ENCODE measurements at places on chromosomes 12 and 14.
A peak's percentile ranks its signal among the peaks of the same experiment; 100 is the strongest.

- DNase-seq, result no peak
Measured at GRCh38 chr12:52294803-52295202, 3.5 kb upstream of the KRT81 start.

- DNase-seq, result no peak
Measured at GRCh38 chr14:42778984-42779383, 1172.3 kb downstream of the LRFN5 start.

DNA sequence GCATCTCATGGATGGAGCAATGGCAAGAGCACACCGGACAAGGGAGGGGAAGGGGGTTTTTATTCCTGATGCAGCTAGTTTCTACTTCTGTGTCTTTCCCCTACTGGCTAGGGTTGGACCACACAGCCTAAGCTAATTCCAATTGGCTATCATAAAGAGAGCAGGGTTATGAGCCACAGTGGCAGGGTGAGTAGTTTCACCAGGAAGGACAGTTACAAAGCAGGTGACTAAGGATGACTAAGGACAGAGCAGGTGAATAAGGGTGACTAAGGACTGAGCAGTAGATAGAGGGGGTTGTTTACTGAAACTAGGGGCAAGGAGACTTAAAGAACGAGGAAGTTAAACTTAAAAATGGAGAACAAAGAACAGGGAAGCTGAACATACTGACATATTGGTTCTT is 321.4 kb upstream of the SEL1L start:
- no peak for DNase-seq

DNA sequence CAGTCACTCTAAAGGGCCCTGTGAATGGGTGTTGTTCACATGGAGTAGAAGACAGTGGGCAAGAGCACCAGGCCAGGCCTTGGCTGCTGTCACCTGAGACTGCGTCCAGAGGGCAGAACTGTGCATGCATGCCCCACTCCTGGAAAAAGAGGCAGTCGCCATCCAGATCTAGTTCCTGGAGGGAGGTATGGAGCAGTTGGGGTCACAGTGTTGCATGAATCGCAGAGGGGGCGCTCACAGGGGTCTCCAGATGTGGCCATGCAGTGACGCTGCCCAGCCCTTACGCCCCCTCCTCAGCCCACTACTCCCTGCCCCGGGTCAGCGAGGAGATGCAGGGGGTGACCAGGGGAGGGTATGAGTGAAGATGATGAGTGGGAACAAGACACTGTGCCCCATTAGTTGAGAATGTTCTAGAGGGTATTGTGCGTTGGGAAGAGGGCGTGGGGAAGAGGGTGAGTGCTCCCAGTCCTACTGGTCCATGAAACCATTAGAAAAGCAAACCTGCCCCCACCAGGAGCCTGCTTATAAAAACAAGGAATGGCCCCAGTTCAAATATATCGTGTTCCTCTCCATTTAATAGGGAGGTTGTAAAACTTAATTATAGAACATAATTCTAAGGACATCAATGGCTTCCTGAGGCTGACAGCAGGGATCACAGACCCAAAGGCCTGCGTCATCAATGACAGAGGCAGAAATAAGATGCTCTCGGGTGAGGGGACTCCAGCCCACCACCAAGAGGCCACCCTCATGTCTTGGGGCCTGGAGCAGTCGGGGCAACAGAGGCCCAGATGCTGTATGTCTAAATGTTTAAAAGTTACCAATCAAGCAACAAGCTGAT is 32.2 kb upstream of the BCL7A start:
- DNase-seq, result no peak

GRCh38 chr14:64788706-64789105 is 84.5 kb downstream of the PLEKHG3 start:
- peak; percentile 82 for DNase-seq

- DNase-seq, result no peak
Measured at GRCh38 chr12:94140556-94140955, 7.8 kb upstream of the PLXNC1 start.

- no peak for DNase-seq
Measured at GRCh38 chr12:95265765-95266164, 48.2 kb downstream of the VEZT start.

GRCh38 chr14:34981743-34982420 is 910 bp upstream of the SRP54 start:
- DNase-seq, result peak; percentile 46

DNA sequence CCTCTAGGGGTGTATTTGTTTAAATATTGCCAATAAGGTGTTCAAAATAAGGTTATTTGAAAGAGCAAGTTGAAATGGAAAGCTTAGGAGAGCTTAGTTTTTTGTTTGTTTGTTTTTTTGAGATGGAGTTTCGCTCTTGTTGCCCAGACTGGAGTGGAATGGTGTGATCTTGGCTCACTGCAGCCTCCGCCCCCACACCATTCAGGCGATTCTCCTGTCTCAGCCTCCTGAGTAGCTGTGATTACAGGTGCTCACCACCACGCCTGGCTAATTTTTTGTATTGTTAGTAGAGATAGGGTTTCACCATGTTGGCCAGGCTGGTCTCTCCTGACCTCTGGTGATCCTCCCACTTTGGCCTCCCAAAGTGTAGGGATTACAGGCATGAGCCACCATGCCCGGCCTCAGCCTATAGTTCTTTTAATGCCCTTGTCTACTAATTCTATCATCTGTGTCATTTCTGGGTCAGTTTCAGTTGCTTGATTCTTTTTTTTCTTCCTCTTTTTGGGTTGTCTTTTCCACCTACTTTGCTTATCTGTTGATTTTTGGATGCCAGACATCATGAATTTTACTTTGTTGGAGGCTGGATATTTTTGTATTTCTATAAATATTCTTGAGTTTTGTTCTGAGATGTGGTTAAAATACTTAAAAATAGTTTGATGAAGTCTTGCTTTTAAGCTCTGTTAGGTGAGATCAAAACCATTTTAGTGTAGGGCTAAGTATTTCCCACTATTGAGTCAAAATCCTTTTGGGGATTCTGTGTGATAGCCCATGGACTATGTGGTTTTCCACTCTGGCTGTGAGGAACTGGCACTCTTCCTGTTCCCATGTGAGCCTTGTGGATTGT is 18.7 kb downstream of the RCOR1 start:
- no peak for DNase-seq

- no peak for DNase-seq
Measured at GRCh38 chr14:77885367-77885766, 85.5 kb downstream of the ADCK1 start.

DNA sequence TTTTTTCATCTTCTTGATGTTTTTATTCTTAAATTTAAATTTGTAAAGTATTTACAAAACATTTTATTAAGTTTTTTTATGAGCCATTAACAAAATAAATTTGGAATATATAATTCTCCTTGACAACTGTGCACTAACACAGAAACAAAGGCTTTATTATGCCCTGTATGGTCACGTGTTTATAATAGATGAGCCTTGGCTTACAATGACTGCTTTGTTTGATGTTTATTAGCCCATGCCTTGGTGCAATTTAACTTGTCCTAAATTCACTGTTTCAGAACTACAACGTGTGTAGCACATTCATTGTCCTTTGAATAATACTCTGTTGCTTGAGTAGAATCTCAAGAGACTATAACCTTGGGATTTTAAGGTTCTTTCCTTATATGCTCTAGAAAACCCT is 59.8 kb downstream of the CNTN1 start:
- no peak for DNase-seq

GRCh38 chr12:124532331-124532750 is 35.1 kb downstream of the NCOR2 start:
- DNase-seq, result no peak

DNA sequence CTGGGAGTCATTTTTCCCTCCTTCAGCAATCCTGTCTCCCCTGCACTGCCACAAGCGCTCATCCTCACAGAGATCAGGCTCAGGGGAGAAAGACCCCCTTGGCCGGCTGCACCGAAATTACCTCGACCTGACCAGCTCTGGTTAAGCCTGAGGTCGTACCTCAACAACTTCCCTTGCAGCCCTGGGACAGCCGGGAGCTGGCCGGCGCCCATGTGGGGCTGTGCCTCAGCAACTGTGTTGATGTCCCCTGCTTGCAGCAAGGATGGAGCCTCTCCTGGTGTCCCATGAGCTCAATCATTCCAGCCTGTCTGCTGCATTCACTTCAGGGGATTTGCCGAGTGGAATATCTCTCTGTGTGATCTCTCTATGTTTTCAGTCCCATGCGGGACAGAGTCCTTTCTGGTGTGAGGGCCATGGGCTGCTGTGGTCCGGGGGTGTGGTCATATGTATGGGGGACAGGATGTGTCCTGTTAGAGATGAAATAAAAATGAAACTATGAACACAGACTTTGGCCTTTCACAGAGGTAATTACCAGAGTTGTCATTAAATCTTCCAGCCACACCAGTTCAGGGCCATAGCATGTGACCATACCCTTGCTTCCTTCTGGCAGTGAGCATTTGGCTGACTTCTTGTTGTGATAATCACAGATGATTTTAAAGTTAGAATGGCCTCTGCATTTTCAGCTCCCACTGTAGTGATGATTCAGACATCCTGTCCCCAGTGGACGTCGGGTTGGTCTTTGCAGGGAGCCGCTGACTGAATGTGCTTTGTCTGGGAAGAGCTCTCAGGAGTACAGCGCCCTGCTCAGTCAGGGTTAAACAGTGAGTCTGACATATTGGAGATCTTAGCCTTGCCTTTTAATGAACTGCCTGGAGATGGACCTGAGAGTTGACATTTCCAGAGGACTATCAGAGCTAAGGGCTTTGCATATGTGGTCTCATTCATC is 405.9 kb downstream of the AACS start:
- DNase-seq, result no peak

DNA sequence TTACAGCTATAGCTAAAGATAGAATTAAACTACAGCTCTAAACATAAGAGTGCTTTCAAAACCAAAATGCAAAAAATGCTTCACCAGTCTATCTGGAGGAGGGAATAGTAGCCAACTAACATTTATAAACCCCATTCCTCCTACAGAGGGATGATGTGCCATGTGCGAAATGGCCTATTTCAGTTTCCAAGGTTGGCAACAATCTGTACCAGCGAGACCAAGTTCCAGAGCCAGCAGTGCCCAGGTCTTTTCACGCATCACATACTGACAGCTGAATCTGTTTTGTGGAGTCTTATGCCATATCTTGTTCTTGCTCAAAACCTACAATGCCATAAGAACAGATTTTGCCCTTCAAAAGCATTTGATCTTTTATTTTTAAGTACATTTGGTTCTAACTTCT is 24.5 kb downstream of the NELL2 start:
- no peak for DNase-seq

GRCh38 chr14:87940382-87940781 is 52.6 kb downstream of the GALC start:
- no peak for DNase-seq

- no peak for DNase-seq
Measured at GRCh38 chr14:58398495-58398894, 2.8 kb downstream of the TOMM20L start.

GRCh38 chr14:67263499-67264149 is 22.4 kb downstream of the PALS1 start:
- DNase-seq, result no peak

GRCh38 chr14:73143003-73143402 is 6.7 kb downstream of the PSEN1 start:
- DNase-seq, result no peak

DNA sequence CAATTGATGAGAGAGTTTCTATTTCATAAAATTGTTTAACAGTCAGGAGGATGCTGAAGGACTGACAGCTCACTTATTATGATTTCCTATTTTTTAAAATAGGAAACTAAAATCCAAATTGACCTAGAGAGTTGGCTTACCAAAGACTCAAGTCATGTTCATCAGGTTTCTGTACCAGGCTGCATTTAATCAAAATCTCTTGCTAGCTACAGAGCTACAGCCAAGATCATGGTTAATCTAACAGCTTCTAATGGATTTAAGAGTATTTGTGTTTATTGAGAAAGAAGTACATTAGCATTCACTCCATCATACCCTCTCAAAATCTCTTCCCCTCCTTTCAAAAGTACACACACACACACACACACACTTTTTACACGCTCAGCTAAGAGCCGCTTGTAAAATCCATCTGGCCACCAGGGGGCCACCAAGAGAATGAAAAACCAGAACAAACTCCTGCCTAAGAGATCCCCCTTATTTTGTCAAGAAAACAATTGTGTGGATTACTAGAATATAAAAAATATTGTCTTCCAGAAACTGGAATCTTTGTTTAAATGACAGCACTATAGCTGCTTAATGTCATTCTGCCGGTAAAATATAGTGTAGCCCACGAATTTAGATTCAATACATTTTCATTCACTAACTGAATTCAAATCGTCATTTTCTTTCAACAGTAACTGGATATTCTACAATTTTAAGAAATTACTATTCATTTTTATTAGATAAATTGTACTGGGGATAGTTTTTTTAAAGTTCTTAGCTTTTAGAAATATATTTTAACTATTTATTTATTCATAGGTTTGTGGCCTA is 334.0 kb downstream of the BTG1 start:
- peak; percentile 40 for DNase-seq

- DNase-seq, result no peak
Measured at GRCh38 chr14:24437020-24437735, 5.4 kb downstream of the SDR39U1 start.

- DNase-seq, result no peak
Measured at GRCh38 chr14:81209167-81209836, 11.5 kb downstream of the GTF2A1 start.

DNA sequence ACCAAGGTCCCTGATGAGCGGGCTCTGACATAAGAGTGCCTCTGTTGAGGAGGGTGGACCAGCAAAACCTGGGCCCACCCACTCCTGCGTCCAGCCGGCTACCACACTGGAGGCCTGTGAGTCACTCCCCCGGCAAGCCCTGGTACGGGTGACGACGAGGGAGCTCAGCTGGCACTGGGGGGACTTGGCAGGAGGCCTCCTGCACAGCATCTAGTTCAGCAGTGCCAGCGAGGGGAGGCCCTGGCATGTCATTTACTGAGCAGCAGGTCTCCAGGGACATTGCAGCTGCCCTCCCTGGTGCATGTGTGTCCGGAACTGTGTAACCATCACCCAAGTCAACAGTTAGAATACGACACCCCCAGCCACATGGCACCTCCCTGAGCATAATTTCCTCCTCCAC is 24.4 kb downstream of the CD9 start:
- peak; percentile 12 for DNase-seq

- no peak for DNase-seq
Measured at GRCh38 chr12:120696626-120697025, 9.7 kb downstream of the MLEC start.

DNA sequence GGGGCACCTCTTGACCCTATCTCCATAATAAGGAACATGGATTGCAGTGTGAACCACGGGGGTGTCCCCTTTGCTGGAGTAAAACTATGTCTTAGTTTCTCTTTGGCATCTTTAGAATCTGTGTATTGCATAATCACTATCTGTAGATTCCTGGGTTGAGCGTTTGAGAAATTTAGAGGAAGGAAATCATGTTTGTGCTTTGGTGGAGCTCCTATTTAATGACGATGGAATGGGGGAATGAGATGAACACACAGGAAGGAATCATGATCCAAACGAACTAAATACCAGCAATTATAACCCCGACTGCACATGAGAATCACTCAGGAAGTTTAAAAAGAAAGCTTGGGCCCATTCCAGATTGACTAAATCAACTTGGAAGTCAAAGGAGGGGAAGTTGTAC is 1.3 kb upstream of the MYG1 start:
- DNase-seq, result no peak

DNA sequence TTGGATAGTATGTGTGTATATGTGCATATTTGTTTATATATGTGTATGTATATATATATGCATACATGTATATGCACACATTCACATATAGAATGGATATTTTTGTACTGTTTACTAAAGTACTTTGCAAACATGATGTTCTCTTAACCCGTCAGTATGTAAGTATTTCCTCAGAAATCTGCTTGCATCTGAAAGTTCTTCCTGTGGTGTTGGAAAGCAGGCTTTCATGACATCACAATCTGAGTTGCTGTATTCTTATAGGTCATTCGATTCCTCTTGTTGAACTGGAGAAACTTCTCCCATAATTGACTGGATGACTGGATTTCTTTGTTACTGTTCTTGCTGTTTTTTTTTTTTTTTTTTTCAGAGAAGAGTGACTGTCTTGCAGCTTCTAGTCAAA is 29.1 kb downstream of the GABARAPL1 start:
- no peak for DNase-seq
